ENCODE measurements at places on chromosomes 13 and 19.
A peak's percentile ranks its signal among the peaks of the same experiment; 100 is the strongest.

DNA sequence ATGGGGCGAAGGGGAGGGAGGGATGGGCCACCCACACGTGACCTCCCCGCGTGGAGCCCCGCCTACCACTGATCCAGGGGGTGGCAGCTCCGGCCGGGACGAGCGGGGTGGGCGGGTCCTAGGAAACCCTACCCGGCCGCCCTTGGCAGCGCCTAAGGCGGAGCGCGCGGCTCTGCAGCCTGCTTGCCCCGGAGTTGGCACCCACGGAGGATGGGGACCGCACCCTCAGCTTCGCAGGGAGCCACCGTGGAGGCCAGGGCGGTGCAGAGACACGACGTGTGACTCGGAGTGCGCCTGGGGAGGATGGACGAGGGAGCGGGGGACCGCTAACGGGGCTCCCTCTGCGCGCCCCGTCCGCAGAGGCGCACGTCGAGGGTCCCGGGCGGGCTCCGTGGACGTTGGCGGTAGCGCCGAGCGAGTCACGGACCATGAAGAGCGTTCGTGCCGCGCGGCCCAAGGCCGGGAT, at the start of gene RGS9BP:
Gene RGS9BP, plus strand, starts transcription at position 129 of the 466 bp plus-strand sequence. CDS start 416 bp downstream, outside the sequence.
- peak; percentile 92 for DNase-seq

- DNase-seq, result no peak
Observed at GRCh38 chr19:52648336-52649016, 10.3 kb upstream of the ZNF83 start.

- DNase-seq, result no peak
Observed at GRCh38 chr19:7570761-7571160, 24.9 kb upstream of the CAMSAP3 start.

GRCh38 chr19:6767081-6767356, 216 bp downstream of the SH2D3A start:
- peak; percentile 60 for DNase-seq

DNA sequence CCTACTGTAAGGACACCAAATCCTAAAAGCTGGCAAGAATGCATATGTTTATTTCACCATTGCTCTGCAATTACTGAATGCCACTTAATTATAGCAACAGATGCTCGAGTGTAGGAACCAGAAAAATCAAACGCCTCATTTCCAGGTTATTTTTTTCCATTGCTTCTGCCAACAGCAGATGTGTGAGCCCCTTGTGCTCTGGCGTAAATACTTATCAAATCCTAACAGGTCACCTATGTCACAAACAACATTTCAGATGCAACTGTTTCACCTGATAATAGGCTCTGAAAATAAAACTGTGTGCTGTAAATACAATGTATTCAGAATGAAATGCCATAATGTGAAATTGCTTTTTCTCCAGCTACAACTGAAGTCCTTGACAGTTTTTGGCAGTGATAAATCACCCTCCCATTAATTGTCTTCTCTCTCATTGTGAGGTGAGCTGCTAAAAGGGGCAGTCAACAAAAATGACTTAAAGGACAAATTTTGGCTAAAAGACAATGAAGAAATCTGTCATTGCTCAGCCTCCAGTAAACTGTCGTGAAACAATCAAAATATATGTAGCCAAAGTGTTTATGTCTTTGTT, 344.0 kb downstream of the DACH1 start:
- DNase-seq, result no peak
